K562 (cell line): ENCODE measurements at places on chromosomes 6 and 20. TPM values are rescaled to one million over a fixed set of nuclear protein-coding genes. Genes with fewer than 3 reads are reported as not detected.
A peak's percentile ranks its signal among the peaks of the same experiment; 100 is the strongest.

DNA sequence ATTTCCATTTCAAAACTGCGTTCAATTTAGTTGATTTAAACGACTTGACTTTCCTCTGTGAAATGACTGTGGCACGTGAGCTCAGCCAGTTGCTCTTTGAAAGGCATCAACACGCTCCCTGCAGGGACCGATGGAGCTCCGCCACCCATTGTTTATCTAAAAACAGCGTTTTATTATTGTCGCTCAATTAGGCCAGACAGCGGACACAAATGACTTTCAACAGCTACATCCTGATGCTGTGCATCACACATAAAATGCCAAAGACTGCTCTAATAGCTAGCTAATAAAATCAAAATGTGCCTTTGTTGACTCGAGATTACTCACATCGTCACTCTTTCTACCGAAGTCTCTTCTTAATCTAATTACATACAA, 332.5 kb downstream of the CD83 start:
- peak; percentile 28 for DNase-seq

- no peak for DNase-seq
Measured at GRCh38 chr6:84779380-84779779, 15.0 kb upstream of the TBX18 start.

- DNase-seq, result peak; percentile 20
Measured at GRCh38 chr6:138278326-138278725, 60.0 kb upstream of the PBOV1 start.

DNA sequence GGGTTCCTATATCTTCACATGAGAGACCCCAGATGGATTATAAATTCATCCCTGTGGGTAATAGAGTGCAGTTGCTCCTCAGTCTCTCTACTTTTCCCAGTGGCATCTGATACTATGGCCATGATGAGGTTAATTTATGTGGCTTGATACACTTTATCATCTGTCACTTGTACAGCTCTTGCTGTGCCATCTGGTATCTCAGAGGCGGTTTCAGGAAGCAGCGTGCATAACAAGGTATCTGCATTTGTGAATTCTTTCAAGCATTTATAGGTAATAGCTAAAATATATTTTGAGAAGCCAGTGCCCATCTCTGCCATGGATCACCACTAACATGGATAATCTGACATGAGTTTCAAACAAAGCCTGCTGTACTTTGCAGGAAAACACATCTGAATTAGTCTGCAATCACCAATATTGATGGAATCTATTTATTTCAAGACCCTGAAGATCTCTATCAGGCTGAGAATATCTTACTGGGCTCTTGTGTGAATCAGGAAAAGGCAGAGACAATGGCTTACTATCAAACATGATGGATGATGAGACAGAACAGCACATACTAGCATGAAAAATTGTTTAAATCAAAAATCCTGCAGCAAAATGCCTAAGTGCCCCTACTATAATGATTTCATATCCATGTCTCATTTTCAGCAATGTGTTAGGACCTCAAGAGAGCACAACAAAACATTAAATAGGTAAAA, 548.7 kb upstream of the MAP3K7 start:
- no peak for DNase-seq

GRCh38 chr6:72031471-72031870, 145.1 kb downstream of the RIMS1 start:
- DNase-seq, result no peak

GRCh38 chr20:34164381-34164984, 52.4 kb upstream of the EIF2S2 start:
- DNase-seq, result no peak

GRCh38 chr6:87705070-87705691, 3.1 kb upstream of the AKIRIN2 start:
- DNase-seq, result peak; percentile 74

The PRSS35 gene
- not detected in 2 replicates for total RNA-seq

The SIRPD gene
- total RNA-seq, result not detected in 2 replicates

DNA sequence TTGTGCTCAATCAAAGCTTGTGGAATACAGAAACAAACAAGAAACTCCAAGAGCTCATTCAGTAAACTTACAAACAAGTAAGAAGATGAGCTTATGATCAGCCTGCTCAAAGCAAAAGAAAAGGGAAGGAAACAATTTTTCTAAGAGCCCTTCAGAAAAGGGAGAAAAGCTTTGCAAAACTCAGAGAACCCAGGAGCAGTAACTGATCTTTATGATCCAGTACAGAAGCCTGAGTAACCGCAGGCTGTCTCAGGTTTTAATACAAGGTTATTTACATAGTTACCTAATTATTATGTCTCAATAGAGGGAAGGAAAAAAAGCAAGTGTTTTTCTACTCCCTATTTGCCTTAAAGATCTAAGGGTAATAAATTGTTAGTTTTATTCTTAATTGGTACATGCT, 226.5 kb downstream of the MAFB start:
- DNase-seq, result no peak

GRCh38 chr6:51090343-51090742, 271.7 kb downstream of the TFAP2B start:
- DNase-seq, result no peak

DNA sequence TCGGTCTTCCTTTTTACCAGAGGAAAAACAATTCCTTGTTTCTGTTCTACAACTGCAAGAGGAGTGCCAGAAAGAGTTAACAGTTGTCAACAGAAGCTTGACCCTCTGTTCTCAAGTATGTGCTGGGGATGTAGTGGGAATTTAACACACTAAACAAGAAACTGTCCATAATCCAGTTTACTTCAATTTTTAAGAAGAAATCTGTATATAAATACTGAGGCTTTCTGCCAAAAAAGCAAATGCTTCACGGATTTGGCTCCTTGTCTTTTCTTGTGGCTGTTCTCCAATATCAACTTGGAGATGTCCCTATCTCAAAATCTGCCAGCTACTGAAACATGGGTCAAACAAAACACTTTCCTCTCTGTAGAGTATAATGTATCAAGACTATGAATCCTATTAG, 26.8 kb downstream of the REV3L start:
- DNase-seq, result no peak

- no peak for DNase-seq
Measured at GRCh38 chr20:9514461-9515213, at the start of gene LAMP5. Gene LAMP5, plus strand, starts transcription at chr20:9514590. Its CDS starts 263 bp downstream, at chr20:9514853.

- DNase-seq, result no peak
Measured at GRCh38 chr6:139886396-139886795, 511.9 kb upstream of the CITED2 start.

The ASIP gene
- not detected in 2 replicates for total RNA-seq

- DNase-seq, result no peak
Measured at GRCh38 chr6:114194362-114195026, 148.3 kb downstream of the HS3ST5 start.

GRCh38 chr20:19099596-19100545, 112.6 kb upstream of the SLC24A3 start:
- DNase-seq, result no peak

- no peak for DNase-seq
Measured at GRCh38 chr20:55449091-55449490, 556.2 kb downstream of the CBLN4 start.

DNA sequence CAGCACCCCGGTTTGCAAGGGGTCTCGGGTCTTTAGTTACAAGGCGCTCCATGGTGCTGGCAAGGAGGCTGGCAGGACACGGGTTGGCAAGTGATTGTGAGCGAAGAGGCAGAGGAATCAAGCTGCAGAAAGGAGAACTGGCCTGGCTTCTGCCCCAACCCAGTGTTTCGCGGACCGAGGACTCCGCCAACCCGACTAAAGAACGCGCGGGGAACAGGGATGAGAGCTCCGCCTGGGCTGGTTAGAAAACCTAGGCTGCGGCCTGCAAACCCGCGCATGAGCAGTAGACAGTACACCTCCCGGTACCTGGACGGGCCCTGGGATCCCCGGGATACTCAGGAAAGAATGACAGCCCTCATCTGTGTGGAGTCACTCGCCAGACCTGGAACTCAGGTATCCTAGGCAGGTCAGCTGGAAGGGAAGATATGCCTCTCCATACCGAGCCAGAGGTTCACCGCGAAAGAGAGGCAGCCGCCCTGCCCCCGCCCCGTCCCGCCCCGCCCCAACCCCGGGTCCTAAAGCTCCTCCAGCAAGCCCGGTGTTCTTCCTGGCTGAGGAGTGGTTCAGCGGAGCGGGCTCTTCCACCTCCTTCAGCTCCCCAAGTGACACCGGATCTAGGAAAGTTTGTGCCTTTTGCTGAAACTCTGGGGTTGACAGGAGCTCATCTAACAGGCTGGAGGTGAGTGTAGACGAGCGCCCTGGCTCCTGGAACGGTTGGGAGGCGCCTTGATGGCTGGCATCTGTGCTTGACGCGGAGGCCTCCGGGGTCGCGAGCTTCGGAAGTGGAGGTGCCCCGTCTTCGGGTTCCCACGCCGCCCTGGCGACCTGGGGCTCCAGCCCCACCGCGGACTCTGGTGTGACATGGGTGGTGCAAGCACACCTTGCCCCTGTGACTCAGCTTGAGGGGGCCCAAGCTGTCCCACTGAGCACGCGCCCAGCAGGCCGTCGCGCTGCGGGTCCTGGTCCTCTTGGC, 1847.3 kb upstream of the DEFB115 start:
- DNase-seq, result no peak

DNA sequence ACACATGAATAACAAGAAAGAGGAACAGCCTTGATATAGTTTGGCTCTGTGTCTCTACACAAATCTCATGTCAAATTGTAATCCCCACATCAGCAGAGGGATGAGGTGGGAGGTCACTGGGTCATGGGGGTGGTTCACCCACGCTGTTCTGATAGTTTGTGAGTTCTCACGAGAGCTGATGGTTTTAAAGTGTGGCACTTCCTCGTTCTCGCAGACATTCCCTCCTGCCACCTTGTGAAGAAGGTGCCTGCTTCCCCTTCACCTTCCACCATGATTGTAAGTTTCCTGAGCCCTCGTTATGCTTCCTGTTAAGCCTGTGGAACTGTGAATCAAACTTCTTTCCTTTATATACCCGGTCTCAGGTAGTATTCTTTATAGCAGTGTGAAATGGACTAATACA, 13.1 kb downstream of the SRPK1 start:
- DNase-seq, result no peak

The IGF2R gene
- total RNA-seq, result 84.7 and 92.3 TPM in 2 replicates

GRCh38 chr6:130908188-130908587, 81.0 kb downstream of the SMLR1 start:
- no peak for DNase-seq

GRCh38 chr20:19935842-19936241, 81.3 kb upstream of the NAA20 start:
- no peak for DNase-seq

The SALL4 gene
- 0.07 and 0.11 TPM in 2 replicates for total RNA-seq

The PLAGL2 gene
- total RNA-seq, result 20.1 and 21.8 TPM in 2 replicates

The BEND6 gene
- total RNA-seq, result 0.74 and 1.1 TPM in 2 replicates

DNA sequence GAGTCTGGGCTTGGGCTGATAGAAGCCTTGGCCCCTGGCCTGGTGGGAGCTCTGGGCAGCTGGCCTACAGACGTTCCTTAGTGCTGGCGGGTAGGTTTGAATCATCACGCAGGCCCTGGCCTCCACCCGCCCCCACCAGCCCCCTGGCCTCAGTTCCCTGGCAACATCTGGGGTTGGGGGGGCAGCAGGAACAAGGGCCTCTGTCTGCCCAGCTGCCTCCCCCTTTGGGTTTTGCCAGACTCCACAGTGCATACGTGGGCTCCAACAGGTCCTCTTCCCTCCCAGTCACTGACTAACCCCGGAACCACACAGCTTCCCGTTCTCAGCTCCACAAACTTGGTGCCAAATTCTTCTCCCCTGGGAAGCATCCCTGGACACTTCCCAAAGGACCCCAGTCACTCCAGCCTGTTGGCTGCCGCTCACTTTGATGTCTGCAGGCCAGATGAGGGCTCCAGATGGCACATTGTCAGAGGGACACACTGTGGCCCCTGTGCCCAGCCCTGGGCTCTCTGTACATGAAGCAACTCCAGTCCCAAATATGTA, 957 bp upstream of the VEGFA start:
- no peak for DNase-seq

DNA sequence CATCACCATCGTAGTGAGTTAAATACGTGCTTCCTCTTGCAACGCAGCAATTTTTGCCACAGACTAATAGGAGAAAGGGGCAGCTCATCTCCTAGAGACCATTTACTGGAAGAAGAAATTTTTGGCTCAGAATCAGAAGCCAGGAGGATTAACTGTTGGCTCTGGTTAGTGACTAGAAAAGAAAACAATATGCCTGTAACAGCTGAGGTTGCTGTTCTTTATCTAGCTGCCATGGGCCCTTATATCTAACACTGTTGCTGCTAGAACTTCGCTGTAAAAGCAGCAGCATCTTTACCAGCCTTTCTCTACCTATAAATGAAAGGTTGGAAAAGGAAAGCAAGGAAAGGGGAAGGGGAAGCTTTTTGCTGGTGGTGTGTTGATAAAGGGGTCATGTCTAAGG, 65.9 kb downstream of the FAM135A start:
- DNase-seq, result no peak

GRCh38 chr6:51800603-51801002, 286.8 kb downstream of the PKHD1 start:
- DNase-seq, result no peak

DNA sequence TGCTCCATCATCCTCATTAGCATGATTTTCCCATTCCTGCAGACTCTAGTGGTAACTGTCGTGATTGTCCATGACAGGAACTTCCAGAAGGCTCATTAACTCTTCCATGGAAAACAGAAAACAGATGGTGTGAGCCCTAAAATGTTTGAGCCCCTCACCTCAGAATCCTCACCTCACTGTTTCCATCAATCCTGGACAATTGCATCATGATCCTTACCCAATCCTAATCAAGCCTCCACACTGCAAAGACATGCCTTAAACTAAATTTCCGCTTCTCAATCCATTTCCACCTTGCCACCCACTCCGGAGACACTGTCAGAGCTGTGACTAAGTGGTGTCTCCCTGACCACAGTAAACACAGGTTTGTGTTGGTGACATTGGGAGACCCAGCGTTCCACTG, 311.0 kb upstream of the JARID2 start:
- no peak for DNase-seq

The OCSTAMP gene
- not detected in 2 replicates for total RNA-seq

The DAAM2 gene
- 0.04 and 0.07 TPM in 2 replicates for total RNA-seq

DNA sequence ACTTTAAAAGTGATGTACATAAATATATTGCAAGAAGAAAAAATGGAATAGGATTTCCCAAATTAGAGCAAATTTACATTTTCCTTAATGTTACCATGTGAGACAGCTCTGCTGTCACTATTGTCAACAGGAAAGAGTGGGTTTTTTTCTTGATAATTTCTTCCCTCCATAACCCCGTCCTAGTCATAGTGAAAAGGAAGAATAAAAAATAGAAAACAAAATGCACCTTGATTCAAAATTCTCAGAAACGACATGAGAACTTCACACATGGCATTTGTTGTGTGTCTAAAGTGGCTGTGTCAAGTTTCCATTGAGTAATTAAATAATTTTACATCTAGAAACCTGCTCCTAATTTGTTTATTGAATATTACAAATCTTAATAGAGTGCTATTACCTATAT, 945.2 kb upstream of the SLC35B3 start:
- DNase-seq, result no peak
